ENCODE measurements at places on chromosomes 13 and 19.

GRCh38 chr13:25752957-25753551 is 298.8 kb downstream of the SHISA2 start:
- no peak for DNase-seq

DNA sequence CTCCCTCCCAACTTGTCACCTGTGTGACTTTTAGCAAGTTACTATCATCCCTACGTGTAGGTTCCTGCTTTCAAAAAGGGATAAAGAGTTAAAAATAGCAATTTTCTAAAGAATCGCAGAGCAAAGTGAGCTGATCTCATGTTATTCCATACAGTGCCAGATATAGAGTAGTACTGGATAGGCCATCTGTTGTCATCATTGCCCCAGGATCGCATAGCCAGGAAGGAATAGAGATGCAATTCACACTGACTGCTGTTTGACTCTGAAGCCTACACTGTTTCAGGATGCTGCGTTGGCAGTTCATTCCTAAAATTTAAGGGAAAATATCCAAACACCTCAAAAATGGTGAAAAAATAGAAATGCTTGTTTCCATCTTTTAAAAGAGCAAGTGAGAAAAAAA is 138.9 kb downstream of the SHISA2 start:
- DNase-seq = no peak

DNA sequence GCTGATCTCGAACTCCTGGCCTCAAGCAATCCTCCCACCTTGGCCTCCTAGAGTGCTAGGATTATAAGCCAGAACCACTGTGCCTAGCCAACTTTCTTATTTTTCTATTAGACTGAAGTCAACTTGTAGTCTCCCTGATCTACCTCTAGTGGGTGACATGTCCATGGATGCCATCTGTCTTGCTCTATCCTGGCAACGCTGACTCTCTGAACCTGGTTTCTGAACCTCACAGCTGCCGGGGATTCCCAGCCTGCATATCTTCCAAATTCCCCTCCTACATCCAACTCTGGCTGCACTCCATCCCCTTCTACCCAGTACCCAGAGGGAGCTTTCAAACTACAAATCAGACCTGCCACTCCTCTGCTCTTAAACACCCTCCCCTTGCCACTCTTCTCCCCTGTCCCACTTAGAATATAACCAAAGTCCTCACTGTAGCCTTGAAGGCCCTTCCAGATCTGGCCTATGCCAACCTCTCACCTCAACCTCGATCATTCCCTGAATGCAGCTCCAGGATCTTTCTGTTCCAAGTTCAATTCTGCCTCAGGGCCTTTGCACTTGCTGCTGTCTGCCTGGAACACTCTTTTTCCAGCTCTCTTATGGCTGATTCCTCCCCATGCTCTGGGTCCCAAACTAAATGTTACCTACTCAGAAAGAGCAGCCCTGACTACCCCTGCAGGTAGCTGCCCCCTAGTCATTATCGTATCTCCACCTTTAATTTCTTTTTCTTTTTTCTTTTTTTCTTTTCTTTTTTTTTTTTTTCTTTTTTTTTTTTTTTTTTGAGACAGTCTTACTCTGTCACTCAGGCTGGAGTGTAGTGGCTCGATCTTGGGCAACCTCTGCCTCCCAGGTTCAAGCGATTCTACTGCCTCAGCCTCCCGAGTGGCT is 2.2 kb downstream of the CLIP3 start:
- DNase-seq = no peak

DNA sequence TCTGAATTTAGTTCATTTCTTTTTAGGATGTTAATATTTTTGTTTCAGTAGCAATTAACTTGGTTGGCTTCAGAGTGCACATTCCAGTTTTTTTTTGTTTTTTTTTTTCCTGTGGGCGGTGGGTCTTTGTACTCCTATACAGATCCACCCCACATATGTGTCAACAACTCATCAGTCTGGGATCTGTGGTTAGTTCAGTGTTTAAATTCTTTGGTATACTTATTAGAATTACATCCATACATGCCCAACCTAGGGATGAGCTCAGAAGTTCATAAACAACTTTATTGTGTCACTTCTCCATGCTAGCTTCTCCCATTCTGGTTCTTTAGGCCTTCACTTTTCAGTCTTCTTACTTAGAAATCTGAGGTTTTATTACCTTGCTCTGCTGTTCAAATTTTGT is 50.9 kb downstream of the PCCA start:
- no peak for DNase-seq

GRCh38 chr19:12954612-12954962 is 2.4 kb downstream of the GADD45GIP1 start:
- DNase-seq = no peak

GRCh38 chr19:1765904-1766799 is 12.8 kb downstream of the ONECUT3 start:
- no peak for DNase-seq

GRCh38 chr13:46595136-46595884 is 42.3 kb downstream of the LRCH1 start:
- no peak for DNase-seq

GRCh38 chr13:23500849-23501248 is 67.3 kb upstream of the SACS start:
- no peak for DNase-seq

- DNase-seq = no peak
These were observed 30.4 kb downstream of the RB1 start for GRCh38 chr13:48333976-48334375.

DNA sequence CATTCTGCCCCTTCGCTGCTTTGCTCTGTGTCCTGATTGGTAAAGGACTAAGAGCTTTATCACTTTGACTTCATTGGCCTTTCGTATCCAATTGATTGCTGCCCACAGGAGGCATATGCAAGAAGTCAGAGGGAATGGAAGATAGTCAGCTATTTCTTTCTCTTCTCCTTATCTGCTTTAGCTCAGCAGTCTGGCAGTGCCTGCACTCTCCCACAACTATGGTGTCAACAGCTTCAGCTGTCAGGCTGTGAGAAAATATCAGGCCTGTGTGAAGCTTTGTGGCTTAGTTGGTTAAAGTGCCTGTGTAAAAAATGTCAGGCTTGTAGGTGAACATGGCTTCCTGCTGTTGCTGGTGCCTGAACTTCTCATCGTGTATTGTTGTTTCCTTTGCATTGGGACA is 243.0 kb downstream of the PCDH17 start:
- DNase-seq = no peak

GRCh38 chr19:2633693-2634075 is 68.8 kb downstream of the GNG7 start:
- no peak for DNase-seq

- no peak for DNase-seq
These were observed 542.7 kb downstream of the MYO16 start for GRCh38 chr13:109172136-109172535.

GRCh38 chr13:23288564-23288963 is 107.8 kb downstream of the SGCG start:
- DNase-seq = no peak

GRCh38 chr13:49935171-49936074 is 717 bp downstream of the SPRYD7 start:
- DNase-seq = peak; percentile 23

- peak; percentile 31 for DNase-seq
These were observed 29.1 kb downstream of the ATP12A start for GRCh38 chr13:24709186-24709913.

DNA sequence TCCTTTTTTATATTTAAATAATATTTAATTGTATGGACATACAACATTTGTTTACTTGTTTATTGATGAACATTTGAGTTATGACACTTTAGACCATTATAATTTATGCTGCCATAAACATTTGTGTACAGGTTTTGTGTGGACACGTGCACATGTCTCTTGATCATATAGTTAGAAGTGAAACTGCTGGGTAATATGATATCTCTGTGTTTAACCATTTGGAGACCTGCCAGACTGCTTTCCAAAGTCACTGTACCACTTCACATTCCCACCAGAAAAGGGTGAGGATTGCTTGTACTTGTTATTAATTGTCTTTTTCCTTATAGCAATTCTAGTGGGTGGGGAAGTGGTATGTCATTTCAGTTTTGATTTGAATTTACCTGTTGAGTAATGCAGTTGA is 145.6 kb upstream of the KLHL1 start:
- no peak for DNase-seq

DNA sequence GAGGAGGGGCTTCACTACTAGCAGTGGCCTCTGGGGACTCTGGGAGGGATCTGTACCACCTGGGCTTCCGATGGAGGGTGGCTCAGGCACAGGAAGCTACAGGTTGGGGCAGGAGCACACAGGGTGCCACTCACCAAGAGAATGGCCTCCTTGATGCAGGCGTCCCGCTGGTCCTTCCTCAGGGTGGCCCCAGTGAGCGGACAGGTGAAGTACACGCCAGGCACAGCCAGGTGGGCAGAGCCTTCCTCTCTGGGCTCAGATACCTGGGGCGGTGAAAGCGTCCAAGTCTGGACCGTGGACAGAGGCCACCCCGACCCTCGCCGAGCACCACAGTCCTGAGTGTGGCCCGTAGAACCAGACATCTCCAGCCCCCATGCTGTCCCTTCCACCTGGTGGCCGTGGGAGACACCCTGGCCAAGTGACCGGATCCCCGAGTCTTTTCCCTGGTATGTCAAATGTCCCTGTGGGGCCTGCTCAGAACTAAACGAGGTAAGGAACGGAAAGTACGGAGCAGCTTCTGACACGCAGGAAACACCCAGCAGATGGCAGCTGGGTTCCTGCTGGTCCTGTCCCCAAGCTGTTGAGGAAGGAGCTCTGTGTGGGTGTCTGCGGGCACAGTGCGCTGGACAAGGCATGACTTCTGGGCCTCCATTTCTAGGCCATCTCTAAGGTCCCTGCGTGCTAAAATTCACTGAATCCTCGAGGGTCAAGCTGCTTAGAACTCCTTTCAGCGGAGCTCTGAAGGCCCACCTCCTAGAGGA is 5.2 kb downstream of the UBXN6 start:
- DNase-seq = no peak

DNA sequence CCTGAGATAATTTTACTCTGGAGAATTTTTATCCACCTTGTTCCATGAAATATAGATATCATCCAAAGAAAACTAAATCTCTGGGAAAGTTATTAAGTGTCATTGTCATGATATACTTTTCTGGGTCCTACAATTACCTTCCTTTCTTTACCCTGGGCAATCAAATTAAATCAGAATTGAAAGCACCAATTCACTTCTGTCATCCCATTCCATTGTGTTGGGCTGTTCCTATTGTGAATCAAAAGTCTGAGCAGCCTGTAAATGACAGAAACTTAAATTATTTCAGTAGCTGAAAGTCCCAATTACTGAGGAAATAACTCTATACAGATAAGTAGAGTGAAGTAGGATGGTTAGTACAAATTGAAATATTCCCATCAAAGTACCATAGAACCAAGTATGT is 1284.2 kb downstream of the EFNB2 start:
- no peak for DNase-seq

DNA sequence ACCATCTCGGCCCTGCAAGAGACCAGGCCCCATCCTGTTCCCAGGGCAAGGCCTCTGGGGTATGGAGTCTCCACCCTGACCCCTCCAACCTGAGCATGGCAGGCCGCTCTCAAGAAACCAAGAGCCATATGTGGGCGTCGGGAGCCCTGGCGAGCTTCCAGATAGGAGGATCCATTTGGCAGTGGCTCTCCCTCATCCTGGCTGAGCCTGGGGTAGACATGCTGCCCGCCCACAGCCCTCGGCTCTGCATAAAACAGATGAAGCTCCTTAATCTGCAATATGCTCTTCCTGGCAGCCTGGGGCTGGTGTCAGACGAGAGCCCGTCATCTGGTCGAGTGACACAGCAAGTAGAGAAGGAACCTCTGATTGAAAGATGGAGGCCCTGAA is 6.1 kb downstream of the ATP13A1 start:
- no peak for DNase-seq

DNA sequence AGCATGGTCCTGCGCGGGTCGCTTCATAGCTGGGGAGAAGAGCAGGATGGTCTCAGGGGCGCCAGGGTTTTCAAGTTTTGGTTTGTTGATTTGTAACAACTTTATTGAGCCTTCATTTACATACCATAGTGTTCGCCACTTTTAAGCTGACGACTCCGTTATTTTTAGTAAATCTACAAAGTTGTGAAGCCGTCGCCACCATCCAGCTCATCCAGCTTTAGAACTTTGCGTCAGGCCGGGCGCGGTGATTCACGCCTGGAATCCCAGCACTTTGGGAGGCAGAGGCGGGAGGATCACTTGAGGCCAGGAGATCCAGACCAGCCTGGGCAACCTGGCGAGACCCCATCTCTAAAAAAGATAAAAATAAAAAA is 404 bp downstream of the C19orf44 start:
- DNase-seq = no peak

- no peak for DNase-seq
These were observed 282.7 kb upstream of the KLHL1 start for GRCh38 chr13:70390968-70391367.

DNA sequence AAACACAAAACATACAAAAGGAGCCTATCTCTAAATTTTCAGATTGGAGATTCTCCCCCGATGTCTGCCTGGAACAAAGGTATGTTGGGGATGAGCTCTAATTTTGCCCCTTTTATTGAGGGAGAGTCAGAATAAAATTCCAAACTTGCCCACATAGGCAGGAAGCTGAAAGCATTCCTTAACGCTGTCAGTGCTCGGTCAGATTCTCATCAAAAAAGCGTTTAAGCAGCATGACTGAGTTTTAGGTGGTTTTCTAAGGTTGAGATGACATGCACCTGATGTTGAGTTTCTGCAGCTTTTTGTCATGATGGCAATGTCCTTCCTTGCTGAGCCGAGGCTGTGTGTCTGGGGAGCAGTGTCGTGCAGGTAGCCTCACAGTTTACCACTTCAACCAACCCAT is 48.4 kb upstream of the MEDAG start:
- no peak for DNase-seq

GRCh38 chr19:1237027-1237659 is 662 bp downstream of the CBARP start:
- DNase-seq = no peak

DNA sequence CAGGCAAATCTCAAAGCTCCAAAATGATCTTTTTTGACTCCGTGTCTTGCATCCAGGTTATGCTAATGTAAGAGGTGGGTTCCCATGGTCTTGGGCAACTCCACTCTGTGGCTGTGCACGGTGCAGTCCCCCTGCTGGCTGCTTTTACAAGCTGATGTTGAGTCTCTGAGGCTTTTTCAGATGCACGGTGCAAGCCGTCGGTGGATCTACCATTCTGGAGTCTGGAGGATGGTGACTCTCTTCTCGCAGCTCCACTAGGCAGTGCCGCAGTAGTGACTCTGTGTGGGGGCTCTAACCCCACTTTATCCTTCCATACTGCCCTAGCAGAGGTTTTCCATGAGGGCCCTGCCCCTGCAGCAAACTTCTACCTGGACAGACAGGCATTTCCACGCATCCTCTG is 266.8 kb upstream of the GPC6 start:
- DNase-seq = no peak

GRCh38 chr19:58091251-58091995 is 6.6 kb downstream of the ZSCAN18 start:
- DNase-seq = no peak

DNA sequence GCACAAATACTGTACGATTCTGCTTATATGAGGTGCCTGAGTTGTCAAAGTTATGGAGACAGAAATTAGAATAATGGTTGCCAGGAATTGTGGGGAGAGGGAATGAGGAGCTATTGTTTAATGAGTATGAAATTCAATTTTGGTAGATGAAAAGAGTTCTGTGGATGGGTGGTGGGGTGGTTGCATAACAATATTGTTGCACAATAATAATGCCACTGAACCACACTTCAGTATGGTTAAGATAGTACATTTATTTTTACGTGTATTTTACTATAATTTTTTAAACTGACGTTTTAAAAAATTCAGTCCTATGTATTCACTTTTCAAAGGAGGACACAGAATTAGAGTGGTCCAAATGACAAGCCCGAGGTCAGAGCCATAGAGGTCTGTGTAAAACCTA is 1.8 kb upstream of the OXGR1 start:
- DNase-seq = no peak
